Renal pelvis (tissue), 12 donors: ENCODE measurements at places on chromosomes 12 and 14. TPM values are rescaled to one million over a fixed set of nuclear protein-coding genes. Genes with fewer than 3 reads are reported as not detected.

SIX6 gene
- polyA plus RNA-seq = not detected

MFAP5 gene
- polyA plus RNA-seq = 0.10 TPM

SLC35F4 gene
- 4.0 TPM for polyA plus RNA-seq

INSM2 gene
- not detected for polyA plus RNA-seq

NIN gene
- polyA plus RNA-seq = 38.1 TPM

NRIP2 gene
- 32.4 TPM for polyA plus RNA-seq

PLEKHH1 gene
- polyA plus RNA-seq = 77.5 TPM

POLE2 gene
- 12.9 TPM for polyA plus RNA-seq

VWF gene
- 18.1 TPM for polyA plus RNA-seq

DNAI7 gene
- 10.2 TPM for polyA plus RNA-seq

RPS6KL1 gene
- polyA plus RNA-seq = 0.71 TPM

FSCB gene
- polyA plus RNA-seq = not detected

RACGAP1 gene
- polyA plus RNA-seq = 49.4 TPM

TRHDE gene
- 20.0 TPM for polyA plus RNA-seq

GYS2 gene
- 0.11 TPM for polyA plus RNA-seq

TBX3 gene
- 77.6 TPM for polyA plus RNA-seq

LALBA gene
- polyA plus RNA-seq = not detected

OR6S1 gene
- not detected for polyA plus RNA-seq

DIO3 gene
- 0.21 TPM for polyA plus RNA-seq

CIPC gene
- polyA plus RNA-seq = 24.5 TPM

CCDC60 gene
- polyA plus RNA-seq = not detected

IFNG gene
- not detected for polyA plus RNA-seq

PXN gene
- polyA plus RNA-seq = 73.5 TPM

KCNK13 gene
- polyA plus RNA-seq = 0.33 TPM

RNASE4 gene
- polyA plus RNA-seq = 1.3 TPM
